ENCODE measurements at places on chromosomes 11 and 22.

- DNase-seq: no peak
These were observed 20.6 kb upstream of the AP1B1 start for GRCh38 chr22:29408940-29409339.

GRCh38 chr11:130209954-130210854, 50.6 kb downstream of the ST14 start:
- DNase-seq: no peak

- DNase-seq: no peak
These were observed 6.8 kb downstream of the NADSYN1 start for GRCh38 chr11:71459767-71460320.

DNA sequence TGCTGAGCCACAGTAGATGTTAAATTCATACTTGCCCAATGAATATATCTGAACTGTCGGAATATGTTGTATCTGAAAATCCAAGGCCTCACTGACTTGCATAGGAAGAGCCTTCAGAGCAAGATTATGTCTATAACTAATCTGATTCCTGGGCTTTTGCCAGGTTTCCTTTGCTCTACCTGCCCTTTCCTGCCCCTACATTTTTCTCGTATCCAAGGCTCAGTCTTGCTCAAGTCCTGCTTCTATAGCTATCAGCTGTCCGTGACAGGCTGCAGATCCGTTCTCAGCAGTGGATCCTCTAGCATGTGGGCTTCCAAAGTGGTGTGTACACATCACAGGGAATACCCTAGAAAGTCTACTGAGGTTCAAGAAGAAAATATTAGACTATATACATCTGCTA, 18.8 kb upstream of the USP47 start:
- DNase-seq: no peak

DNA sequence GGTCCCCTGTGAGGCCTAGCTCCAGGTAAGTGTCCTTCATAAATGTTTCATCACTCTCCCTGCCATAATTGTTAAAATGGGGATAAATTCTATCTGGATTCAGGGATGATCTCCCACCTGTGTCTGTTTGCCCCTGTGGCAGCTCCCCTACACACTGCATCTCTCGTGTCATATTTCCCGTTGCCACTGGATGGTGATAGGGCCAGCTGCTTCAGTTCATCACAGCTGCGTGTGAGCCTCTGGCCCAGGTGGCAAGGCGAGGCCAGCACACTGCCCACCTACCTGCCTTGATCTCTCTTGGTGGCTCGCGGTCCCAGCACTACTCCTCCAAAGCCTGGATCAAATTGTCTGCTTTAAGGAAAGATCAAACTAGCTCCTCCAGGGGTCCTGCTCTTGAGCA, 187.4 kb downstream of the GRIK4 start:
- no peak for DNase-seq

DNA sequence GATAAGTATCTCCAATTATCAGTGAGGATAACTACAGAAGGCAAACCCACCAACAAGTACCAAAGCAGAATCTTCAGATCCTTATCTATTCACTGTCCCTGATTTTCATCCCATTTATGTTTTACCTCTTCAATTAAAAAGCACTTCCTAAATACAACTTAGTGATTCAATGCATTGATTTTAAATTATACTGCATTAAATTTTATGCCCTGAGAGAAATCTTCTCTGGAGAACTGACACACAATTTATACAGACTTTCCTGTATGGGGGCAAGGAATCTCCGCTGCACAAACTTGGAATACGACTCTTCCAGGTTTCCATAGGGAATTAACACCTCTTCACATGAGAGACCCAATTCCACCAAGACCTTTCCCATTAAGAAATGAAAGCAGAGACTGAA, at the start of gene OR10A3:
Gene OR10A3 (minus strand): TSS at position 101 of the 400 bp plus-strand sequence. CDS start 2,188 bp downstream, outside the sequence.
- no peak for DNase-seq

GRCh38 chr11:123585206-123585605, 69.2 kb downstream of the SCN3B start:
- DNase-seq: no peak

GRCh38 chr11:15727520-15727914, 612.8 kb downstream of the INSC start:
- no peak for DNase-seq

- no peak for DNase-seq
These were observed 27.2 kb downstream of the GRAMD1B start for GRCh38 chr11:123457187-123457770.

GRCh38 chr11:123231256-123231655, 36.2 kb upstream of the CLMP start:
- peak; percentile 15 for DNase-seq

GRCh38 chr11:12815931-12816494, 141.8 kb downstream of the TEAD1 start:
- no peak for DNase-seq

DNA sequence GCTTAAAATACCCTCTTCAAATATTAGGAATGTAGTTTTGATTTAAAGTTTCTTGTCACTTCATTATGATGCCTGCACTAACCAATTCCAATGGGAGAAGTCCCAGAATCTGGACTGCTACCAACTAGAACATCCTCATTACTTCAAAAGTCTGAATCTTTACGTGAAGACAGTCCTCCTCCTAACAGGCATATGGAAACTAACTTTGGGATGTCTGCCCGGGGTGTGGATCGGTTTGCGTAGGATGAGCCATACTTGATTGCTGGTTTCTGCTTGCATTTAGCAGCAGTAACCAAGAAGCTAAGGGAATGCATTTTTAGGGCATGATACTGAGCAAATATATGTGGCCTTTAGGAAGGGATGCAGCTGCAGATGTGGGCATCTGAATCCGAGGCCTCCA, 177.1 kb downstream of the LRRC4C start:
- DNase-seq: no peak

GRCh38 chr11:44955015-44955738, 4.5 kb upstream of the TP53I11 start:
- peak; percentile 11 for DNase-seq

DNA sequence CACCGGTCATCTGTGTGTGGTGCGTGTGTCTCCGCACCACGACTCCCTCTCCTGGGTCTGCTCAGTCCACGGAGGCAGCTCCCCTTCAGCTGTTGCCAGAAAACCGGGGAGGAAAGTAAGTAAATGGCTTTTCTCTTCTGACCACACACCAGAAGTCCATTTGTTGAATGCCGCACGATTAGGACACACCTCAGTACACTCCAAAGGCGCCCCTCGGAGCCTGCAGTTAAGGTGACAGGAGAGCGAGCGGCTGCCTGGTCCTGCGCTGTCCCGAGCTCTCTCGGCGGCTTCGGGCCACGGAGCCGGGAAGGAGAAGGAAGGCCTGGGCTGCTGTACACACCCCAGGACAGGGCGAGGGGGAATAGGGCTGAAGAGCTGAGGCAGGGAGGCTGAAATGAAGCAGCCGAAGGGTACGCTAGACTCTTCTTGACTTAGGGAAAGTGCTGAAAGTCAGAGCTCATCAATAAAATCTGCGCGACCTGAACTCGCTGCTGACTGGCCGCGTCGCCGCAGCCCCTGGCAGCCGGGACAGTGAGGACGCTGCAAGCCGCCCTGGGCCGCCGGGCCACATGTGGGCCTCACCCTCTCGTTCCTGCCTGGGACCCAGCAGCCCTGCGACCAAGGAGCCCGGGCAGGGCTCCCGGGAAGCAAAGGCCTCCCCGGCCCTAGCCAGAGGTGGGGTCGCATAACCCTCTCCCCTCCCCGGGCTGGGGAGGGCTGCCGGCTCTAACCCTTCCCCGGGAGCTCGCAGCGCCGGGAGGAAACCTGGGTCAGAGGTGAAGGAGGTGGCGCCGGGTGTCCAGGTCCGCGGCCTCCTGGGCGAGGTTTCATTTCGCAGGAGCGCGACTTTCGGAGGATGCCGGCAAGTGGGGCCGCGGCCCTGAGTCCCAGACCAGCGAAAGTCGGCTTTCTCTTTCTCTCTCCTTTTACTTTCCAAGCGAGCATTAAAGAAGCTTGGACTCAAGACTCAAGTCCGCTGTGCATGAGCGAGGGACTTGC, 1.6 kb upstream of the PAX6 start:
- DNase-seq: no peak

DNA sequence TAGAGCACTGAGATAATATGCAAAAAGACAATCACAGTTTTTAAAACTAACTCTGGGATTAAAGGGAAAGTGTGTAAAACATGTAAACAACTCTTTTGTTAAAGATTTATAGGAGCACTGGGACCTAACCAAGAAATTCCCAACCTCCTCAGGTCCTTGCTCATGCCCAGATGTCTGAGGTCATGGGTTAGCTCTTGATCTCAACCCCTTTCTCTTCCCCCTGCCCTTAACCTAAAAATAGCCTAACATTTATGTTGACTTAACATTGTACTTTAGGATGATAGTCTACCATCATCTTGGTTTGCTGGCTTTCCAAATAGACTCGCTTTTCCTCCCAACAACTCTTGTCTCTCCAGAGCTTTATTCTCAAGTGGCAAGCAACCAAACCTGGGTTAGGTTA, 258.2 kb upstream of the FAT3 start:
- no peak for DNase-seq

DNA sequence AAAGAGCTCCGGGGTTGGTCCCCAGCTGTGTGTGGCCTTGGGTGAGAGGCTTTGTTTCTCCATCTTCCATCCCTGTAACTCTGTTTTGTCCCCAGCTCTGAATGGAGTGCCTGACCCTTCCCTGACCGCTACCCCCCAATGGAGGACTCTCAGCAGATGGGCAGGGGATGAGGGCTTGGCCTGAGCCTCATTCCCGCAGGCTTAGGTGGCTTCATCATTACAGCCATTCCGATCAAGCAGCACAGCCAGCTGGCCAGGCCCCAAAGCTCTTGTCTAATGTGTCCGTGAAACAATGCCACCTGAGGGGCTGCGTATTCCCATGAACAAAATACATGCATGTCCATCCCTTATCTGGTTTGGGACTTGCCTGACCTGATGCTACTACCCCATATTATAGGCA, 3.9 kb upstream of the CDC42EP2 start:
- no peak for DNase-seq

DNA sequence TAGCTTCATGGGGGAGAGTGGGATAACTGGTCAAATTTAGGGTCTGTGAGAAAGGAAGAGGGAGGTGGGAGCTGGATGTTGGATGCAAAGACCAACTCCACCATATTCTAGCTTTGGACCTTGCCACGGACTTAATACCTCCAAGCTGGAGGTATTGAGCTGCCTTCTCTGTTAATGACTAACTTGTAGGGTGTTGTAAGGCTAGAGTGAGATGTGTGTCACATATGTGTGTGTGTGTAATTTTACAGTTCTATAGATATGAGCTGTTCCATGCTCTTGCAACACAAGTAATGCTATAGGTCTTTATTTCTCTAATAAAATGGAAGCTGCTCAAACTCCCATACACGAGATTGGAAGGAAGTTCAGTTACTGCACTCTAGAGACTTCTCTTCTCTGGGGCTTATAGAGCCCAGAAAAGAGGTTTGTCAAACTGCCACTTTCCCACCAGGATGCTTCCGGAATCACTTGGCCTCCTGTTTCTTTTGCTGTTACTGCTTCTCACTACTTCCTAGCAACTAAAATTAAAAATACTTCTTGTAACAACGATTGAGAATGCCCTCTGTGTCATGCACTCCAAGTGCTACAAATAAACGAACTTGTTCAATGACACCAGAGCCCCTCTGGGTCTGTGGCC, 16.0 kb upstream of the FJX1 start:
- no peak for DNase-seq

DNA sequence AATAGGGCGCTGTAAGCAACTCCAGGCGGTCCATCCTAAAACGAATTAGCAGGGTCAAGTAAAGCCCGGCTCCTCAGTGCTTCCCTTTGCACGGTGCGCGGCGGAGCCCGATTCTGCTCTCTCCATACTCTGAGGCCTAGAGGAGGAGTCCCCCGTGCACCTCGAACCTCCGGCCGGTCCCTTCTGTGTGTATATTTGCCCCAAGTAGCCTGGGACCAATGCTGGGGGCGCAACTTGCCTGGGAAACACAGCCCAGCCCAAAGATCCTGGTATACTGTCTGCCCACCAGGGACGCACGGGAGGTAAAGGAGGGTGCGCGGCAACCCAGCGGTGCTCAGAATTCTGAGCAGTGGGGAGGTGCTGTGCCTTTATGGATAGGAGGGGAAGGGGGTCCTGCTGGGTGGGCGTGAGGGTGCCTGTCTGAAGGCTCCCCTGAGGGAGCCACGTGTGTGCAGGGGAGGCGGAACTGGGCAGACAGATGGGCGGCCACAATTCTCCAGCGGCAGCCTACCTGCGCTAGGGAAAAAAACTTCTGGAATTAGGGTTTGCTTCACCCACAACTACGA, 4.8 kb upstream of the TBX1 start:
- no peak for DNase-seq

- DNase-seq: no peak
These were observed 13.9 kb downstream of the RBM4B start for GRCh38 chr11:66663741-66664296.

DNA sequence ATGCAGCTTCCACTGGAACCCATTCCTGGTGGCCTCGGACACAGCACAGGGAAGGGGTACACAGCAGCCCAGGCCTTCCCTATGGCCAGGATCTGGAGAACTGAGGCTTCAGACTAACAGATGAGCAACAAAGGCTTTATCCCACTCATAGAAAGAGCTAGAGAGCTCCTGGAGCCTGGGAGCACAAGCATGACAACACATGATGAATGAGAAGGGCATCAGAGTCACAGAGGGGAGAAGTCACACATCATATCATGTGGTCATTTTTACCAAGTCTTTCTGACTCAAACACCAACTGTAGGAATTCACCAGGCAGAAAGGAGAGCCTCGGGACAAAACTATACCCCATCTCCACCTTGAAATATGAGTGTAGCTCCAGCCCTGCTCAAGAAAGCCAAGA, 43.2 kb downstream of the NRXN2 start:
- no peak for DNase-seq

- no peak for DNase-seq
These were observed 1.8 kb upstream of the RASGRP2 start for GRCh38 chr11:64745521-64746328.

GRCh38 chr11:118437208-118438125, 1.2 kb downstream of the KMT2A start:
- DNase-seq: no peak

Data from T1000 (cell line).